ENCODE measurements at places on chromosomes 1 and 21.

- DNase-seq: no peak
Measured at GRCh38 chr1:33609739-33610138, 137.3 kb downstream of the ZSCAN20 start.

DNA sequence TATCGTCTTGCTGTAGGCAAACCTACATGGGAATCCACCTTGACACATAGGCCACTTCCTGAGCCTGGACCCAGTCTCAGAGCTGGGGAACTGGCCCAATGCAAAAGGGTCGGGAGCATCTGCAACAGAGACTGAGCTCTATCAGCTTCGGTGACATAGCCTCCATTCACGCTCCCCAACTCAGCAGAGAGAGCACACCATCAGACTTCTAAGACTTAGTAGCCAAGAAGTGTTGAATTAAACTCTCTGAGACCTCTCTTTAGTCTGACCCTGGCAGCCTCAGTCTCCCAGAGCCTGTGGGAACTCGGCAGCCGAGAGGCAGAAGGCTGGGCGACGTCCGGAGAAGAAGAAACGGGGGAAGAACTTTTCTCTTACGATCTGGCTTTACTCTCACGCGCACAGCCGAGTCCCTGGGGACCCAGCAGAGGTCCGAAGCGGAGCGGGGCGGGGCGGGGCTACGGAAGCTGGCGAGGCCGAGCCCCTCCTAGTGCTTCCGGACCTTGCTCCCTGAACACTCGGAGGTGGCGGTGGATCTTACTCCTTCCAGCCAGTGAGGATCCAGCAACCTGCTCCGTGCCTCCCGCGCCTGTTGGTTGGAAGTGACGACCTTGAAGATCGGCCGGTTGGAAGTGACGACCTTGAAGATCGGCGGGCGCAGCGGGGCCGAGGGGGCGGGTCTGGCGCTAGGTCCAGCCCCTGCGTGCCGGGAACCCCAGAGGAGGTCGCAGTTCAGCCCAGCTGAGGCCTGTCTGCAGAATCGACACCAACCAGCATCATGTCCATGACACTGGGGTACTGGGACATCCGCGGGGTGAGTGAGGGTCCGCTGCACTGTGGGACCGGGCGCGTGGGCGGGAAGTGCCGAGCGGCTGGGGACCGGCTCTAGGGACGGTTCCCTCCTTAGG, at the start of gene GSTM4:
GSTM4 (plus strand) TSS at position 485 of the 905 bp plus-strand sequence; CDS start at position 776, 291 bp downstream.
- peak; percentile 62 for DNase-seq

GRCh38 chr1:45787905-45788304, 15.5 kb upstream of the MAST2 start:
- no peak for DNase-seq

- DNase-seq: no peak
Measured at GRCh38 chr1:174407665-174408064, 40.1 kb upstream of the GPR52 start.

DNA sequence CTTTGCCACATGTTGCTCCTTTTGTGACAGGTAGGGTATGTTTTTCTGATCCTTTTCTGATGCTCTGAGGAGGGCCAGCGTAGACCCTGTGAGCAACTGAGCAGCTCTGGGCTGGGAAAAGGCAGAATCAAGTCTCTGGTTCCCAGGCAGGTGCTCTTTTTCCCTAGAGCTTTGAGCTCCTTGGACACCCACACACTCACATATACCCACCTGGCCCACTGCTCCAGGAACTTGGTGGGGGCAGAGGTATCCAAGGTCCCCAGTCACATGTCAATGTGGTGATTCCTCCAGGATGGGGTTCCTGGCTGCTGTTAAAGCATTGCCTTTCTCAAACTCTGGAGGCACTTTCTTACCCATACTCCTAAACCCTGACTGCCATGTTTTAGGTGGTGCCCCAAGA, 5.4 kb downstream of the CD2 start:
- no peak for DNase-seq

GRCh38 chr1:71656902-71657301, 576.1 kb upstream of the ZRANB2 start:
- DNase-seq: no peak

- DNase-seq: no peak
Measured at GRCh38 chr1:2247760-2248126, 19.6 kb downstream of the SKI start.

- no peak for DNase-seq
Measured at GRCh38 chr1:84855691-84856630, 37.0 kb downstream of the LPAR3 start.

- DNase-seq: no peak
Measured at GRCh38 chr21:34023691-34024373, 49.5 kb upstream of the MRPS6 start.

DNA sequence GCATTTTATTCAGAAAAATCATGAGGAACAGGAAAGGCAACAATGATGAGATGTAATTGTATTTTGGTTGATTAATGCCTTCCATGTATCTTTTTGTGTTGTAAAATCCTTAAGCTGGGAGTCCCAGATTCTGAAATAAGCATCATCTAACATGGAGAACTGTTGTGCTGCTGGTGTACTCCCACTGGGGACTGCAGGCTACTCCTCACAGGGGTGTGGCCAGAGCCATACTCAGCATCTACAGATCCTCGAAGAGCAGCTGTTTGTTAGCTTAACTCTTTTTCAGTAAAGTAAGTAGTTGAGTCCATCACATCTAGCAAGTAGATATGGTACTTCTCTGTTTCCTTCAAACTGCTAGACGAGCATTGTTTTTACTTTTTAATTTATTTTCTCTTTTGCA, 358.0 kb downstream of the BRINP3 start:
- DNase-seq: no peak

DNA sequence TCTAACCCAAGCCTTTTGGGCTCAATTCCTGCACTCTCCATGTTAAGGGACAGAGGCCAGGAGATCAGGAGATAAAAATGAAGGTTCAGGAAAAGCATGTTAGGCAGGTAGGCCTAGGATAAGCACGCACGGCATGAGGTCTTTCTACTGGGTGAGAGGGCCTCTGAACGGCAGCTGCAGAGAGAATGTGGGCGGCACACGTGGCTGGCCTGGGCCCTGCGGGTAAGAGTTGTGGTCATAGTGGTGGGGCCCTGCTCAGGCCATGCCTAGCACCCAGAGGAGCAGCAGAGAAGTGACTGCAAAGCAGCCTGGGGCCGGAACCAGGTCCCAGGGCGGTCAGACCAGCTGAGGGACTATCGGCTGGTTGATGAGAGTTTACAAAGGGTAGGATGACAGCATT, 7.5 kb upstream of the FOXO6 start:
- DNase-seq: no peak

DNA sequence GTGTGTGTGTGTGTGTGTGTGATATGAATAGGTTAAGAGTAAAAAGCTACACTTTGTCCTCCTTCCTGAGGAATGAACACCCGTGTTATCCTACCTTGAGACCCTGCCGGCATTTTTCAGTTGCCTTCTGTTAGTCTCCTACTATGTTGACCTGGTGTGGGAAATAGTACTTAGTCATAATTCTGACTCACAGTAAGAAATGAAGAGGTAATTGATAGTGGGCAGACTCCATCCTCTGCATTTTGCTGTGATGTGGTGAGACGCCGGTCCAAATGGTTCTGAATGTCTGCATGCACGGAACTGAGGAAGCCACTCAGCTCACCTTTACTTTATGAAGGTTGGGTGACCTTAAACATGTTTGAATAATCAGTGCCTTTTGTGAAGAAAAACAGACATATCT, 12.6 kb downstream of the CD101 start:
- no peak for DNase-seq

DNA sequence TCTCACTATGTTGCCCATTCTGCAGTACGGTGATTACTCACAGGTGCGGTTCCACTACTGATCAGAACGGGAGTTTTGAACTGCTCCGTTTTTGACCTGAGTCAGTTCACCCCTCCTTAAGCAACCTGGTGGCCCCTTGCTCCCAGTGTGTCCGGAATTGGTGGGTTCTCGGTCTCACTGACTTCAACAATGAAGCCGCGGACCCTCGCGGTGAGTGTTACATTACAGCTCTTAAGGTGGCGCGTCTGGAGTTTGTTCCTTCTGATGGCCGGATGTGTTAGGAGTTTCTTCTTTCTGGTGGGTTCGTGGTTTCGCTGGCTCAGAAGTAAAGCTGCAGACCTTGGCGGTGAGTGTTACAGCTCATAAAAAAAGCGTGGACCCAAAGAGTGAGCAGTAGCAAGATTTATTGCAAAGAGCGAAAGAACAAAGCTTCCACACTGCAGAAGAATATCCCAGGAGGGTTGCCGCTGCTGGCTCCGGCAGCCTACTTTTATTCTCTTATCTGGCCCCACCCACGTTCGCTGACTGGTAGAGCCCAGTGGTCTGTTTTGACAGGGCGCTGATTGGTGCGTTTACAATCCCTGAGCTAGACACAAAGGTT, 17.6 kb upstream of the PARP1 start:
- DNase-seq: peak; percentile 31

- peak; percentile 0 for DNase-seq
Measured at GRCh38 chr1:48572646-48573258, 100.7 kb upstream of the SPATA6 start.

GRCh38 chr1:93661829-93662474, 19.7 kb downstream of the BCAR3 start:
- DNase-seq: no peak

DNA sequence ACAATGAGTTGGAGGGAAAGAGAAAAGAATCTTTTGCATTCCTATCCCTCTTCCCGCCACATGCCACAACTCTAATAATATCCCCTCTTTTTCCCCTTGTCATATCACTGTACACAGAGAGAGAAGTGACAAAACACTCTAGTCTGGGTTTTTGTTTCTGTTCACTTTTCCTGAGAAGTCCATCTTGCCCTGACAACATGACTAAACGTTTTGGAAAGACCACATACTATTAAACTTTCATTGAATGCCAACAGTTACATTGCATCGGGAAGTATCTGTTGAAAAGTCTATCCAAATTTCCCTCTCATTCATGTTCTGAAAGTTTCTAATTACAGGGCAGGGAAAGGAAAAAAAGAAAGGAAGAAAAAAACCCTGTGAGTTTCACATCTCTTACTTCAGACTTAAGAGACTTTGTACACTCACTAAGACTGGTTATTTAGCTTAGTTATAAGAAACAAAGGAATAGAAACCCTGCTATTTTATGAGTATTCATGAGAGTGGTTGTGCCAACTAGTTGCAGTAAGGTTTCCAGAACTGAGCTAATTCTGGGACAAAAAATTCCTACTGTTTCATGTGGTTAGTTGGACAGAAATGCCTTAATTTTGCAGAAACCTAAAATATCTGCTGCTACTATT, 16.9 kb downstream of the PLA2G4A start:
- DNase-seq: no peak

All from stimulated activated CD4-positive, alpha-beta T cell treated with anti-CD3 and anti-CD28 coated beads, Interleukin-12 subunit alpha, Interleukin-12 subunit beta, amount 100 ng/mL, for 48 hours (primary cell).